A549 treated with DMSO at 1 μM for 4 hours (cell line): ENCODE measurements at places on chromosomes 13 and 19. TPM values are rescaled to one million over a fixed set of nuclear protein-coding genes. Genes with fewer than 3 reads are reported as not detected.

Gene S1PR5
- total RNA-seq: 2.1 to 2.9 TPM (median 2.6 TPM) in 5 replicates

Gene LILRA1
- total RNA-seq: not detected in 5 replicates

Gene ZNF547
- total RNA-seq: 1.1 to 1.9 TPM (median 1.5 TPM) in 5 replicates

Gene PET100
- total RNA-seq: 44.0 to 65.6 TPM (median 46.6 TPM) in 5 replicates

Gene CATSPERD
- not detected in 5 replicates for total RNA-seq
